Esophagus squamous epithelium (tissue), 5 donors: ENCODE measurements at places on chromosomes 6 and 20. TPM values are rescaled to one million over a fixed set of nuclear protein-coding genes. Genes with fewer than 3 reads are reported as not detected.

The TFAP2B gene
- total RNA-seq = 2.4 TPM

The NRSN1 gene
- not detected for total RNA-seq

The RBL1 gene
- total RNA-seq = 12.4 TPM

The PLCB4 gene
- 1.1 TPM for total RNA-seq

The TREM2 gene
- total RNA-seq = 7.3 TPM

The RIPOR3 gene
- total RNA-seq = 1.8 TPM

The TPBG gene
- total RNA-seq = 25.6 TPM

The BTN1A1 gene
- not detected for total RNA-seq

The SEC23B gene
- total RNA-seq = 37.6 TPM

- DNase-seq = no peak
Measured at GRCh38 chr6:121521164-121521555, 85.7 kb downstream of the GJA1 start.

- DNase-seq = no peak
Measured at GRCh38 chr6:111686249-111686931, 80.7 kb upstream of the TRAF3IP2 start.

GRCh38 chr6:25542984-25543910 is 108.8 kb upstream of the SCGN start:
- DNase-seq = no peak

DNA sequence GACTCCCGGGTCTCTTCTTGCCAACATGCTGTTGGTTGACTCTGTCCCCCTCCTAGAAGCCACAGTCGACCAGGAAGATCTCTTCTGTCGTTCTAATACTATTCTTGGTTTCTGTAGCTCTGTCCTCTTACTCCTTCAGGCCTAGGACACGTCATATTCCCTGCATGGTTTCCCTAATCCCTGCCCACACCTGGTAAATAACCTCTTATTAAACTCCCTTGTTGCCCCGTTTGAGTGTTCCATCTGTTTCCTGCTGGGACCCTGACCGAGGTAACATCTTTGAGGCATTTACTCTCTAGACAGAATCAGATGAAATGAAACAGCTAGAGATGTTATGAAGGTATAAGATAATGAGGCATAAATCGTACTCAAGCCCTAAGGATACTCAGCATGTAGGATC is 68.1 kb downstream of the PLCB4 start:
- DNase-seq = no peak

DNA sequence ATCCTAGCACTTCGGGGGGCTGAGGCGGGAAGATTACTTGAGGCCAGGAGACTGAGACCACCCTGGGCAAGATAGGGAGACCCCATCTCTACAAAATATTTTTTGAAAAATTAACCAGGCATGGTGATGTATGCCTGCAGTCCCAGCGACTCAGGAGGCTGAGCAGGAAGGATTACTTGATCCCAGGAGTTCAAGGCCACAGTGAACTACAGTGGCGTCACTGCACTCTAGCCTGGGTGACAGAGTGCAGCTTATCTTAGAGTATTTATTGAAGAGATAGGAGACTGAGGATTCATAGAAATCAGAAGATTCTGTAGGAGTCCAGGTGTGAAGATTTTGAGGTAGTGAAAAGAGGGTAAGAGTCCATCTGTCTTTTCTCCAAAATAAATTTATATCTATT is 45.0 kb downstream of the SLC17A5 start:
- no peak for DNase-seq

DNA sequence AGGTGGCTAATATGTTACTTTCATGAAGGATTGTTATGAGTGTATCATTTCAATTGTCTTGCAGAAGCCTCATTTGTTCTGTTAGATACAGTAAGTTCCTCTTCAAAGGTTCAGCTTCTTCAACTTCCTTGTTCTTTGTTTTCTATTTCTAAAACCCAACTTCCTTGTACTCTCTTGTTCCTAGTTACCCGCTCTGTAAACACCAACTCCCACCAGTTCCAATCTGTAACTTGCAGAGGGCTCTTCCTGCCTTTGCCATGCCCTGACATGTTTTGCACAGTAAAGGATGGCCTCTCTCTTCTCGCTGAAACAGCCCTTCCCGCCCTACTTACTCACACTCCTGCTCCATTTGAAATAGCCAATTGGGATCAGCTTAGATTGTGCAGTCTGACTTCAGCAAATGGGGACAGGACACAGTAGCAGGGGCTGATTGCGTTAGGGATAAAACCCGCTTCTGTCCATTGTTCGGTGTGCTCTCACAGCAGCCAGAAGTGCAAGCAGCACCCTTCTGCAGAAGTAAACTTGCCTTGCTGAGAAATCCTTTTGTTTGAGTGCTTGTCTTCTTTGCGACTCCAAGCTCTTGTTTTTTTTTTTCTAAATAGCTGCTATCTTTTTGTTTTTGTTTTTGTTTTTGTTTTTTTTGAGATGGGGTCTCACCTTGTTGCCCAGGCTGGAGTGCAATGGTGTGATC is 45.9 kb upstream of the POU5F1 start:
- no peak for DNase-seq

GRCh38 chr20:33082546-33082945 is 3.1 kb downstream of the BPIFB4 start:
- DNase-seq = no peak

GRCh38 chr20:58891718-58892140 is 39.2 kb downstream of the GNAS start:
- DNase-seq = no peak

DNA sequence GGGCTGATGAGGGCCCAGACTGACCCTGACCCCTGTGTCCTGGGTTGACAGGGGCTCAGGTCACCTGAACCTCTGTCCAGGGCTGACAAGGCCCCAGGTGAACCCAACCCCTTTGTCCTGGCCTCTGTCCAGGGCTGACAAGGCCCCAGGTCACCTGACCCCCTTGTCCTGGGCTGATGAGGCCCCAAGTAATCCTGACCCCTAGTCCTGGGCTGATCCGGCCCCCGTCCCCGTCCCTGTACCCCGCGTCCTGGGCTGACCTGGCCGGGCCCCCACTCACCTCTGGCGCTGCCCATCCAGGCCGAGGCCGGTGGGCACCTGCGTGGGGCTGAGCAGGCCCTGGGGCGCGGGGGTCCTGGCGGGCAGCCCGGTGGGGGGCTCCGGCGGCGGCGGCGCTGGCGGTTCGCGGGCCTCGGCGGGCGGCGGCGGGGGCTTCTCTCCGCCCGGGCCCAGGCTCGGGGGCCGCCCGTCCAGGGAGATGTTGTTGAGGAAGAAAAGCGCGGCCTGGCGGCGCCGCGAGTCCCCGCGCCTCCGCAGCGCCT is 379 bp downstream of the CABLES2 start:
- DNase-seq = no peak
